Foreskin keratinocyte (primary cell): ENCODE measurements at places on chromosomes 2 and 18. TPM values are rescaled to one million over a fixed set of nuclear protein-coding genes. Genes with fewer than 3 reads are reported as not detected.

NT5DC4 gene
- 0.07 TPM in 1 of 2 replicates, not detected in the other for total RNA-seq

SULT1C2 gene
- total RNA-seq = not detected in 2 replicates

GCC2 gene
- total RNA-seq = 15.0 and 15.1 TPM in 2 replicates

VIT gene
- total RNA-seq = not detected in 2 replicates

CDH20 gene
- not detected in 2 replicates for total RNA-seq

CCDC68 gene
- 3.9 and 4.0 TPM in 2 replicates for total RNA-seq

G6PC2 gene
- total RNA-seq = not detected in 2 replicates

KLF7 gene
- total RNA-seq = 32.3 and 40.6 TPM in 2 replicates

HOXD3 gene
- 0.32 and 1.2 TPM in 2 replicates for total RNA-seq

POTEI gene
- total RNA-seq = not detected in 2 replicates

RBMS1 gene
- 65.0 and 67.4 TPM in 2 replicates for total RNA-seq

PRKD3 gene
- 28.8 and 29.8 TPM in 2 replicates for total RNA-seq

PLEKHM3 gene
- 3.6 and 5.3 TPM in 2 replicates for total RNA-seq

EPB41L3 gene
- 0.63 and 2.0 TPM in 2 replicates for total RNA-seq

TPO gene
- total RNA-seq = not detected in 2 replicates

DCAF17 gene
- 17.1 and 19.6 TPM in 2 replicates for total RNA-seq

UGT1A4 gene
- 0.14 and 0.34 TPM in 2 replicates for total RNA-seq

CNTNAP5 gene
- not detected in 2 replicates for total RNA-seq

DNAH6 gene
- total RNA-seq = 0.04 TPM in 1 of 2 replicates, not detected in the other

IL36B gene
- not detected in 2 replicates for total RNA-seq

CD226 gene
- total RNA-seq = 0.60 and 0.75 TPM in 2 replicates

NAT8 gene
- total RNA-seq = not detected in 2 replicates

ERFE gene
- 0.28 and 0.75 TPM in 2 replicates for total RNA-seq

NBAS gene
- total RNA-seq = 37.0 and 41.6 TPM in 2 replicates

EIF2AK3 gene
- 16.6 and 17.8 TPM in 2 replicates for total RNA-seq

REL gene
- total RNA-seq = 9.6 and 11.1 TPM in 2 replicates

MYO3B gene
- 2.6 and 2.8 TPM in 2 replicates for total RNA-seq

ADGRF3 gene
- 0.04 TPM in 1 of 2 replicates, not detected in the other for total RNA-seq
